ENCODE measurements at places on chromosomes 13 and 19. TPM values are rescaled to one million over a fixed set of nuclear protein-coding genes. Genes with fewer than 3 reads are reported as not detected.

- DNase-seq: no peak
Measured at GRCh38 chr13:47463726-47464125, 537.3 kb downstream of the SUCLA2 start.

The CYP4F2 gene
- total RNA-seq: 228 TPM

- DNase-seq: no peak
Measured at GRCh38 chr13:106295971-106296370, 239.5 kb downstream of the EFNB2 start.

DNA sequence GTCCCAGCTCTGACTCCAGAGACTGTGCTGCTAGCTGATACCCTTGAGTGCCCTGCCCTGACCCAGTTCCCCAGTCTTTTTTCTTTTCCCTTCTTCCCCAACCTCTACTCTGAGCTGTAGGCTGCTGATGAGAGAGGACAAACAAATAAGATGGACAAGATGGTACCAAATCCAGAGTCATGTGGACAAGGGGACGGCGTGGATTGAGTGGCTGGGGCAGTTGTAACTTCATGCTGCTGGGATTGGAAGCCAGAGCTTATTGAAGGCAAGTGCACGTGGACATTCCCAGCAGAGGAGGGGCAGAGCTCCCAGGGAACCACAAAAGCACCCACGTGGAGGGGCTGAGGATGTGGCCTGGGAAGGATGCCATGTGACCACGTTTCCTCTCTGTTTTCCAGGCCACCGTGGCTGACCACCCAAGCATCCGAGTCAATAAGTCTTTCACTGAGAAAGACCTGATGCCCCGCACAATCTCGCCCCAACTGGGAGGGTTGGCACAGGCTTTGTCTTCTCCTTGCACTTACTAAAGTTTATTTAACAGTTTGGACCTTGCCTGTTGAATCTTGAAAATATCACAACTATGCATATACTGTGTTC is 323.3 kb upstream of the ZNF507 start:
- no peak for DNase-seq

GRCh38 chr19:11177592-11177991 is 19.8 kb downstream of the KANK2 start:
- no peak for DNase-seq

GRCh38 chr19:53161123-53161522 is 2.3 kb upstream of the ZNF347 start:
- DNase-seq: no peak

The SULT2A1 gene
- 347 TPM for total RNA-seq

DNA sequence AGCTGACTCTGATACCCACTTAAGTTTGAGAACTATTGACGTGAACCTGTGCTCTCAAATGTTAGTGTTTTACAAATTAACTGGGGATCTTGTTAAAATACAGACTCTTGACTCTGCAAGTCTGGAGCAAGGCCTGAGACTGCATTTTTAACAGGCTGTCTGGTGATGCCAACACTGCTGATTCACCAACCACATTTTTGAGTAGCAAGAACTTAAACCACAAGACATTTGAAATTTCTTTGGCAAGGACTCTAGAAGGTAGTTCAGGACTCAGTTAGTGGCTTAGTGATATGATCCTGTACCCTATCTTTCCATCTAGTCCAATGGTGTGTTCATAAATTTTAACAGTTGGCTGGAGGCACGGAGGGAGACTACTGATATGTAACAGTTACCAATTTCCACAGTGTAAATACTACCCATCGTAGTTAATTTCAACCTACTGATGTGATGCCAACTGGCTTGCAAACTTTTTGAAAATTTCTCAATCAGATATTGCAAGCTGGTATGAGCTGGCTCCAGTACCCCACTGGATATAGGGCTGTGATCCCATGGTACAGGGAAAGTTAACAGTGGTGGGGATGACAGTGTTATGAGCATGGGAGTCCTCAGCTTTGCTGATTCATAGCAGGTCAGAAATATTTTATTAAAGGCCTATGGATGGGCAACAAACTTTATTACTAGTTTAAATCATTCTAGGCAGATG is 255.1 kb downstream of the TBC1D4 start:
- no peak for DNase-seq

- DNase-seq: no peak
Measured at GRCh38 chr13:87356314-87356713, 314.9 kb upstream of the SLITRK5 start.

The ZGLP1 gene
- 4.2 TPM for total RNA-seq

DNA sequence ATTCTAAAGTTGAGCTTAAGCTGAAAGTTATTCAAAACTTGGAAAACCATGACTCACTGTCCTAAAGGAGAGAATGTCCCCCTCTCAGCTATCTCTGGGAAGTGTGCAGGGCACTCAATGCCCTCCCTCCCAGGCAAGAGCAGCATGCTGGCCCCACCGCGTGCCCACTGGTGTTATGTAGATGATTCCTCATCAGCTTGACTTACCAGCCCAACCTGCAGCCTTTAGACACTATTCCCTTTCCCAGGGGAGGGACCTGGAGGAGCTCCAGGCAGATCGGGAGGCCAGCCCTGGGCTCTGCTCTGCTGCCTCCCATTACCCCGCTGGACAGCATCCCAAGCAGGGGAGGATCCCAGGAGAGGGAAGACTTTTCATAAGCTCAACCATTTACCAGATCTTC is 124.6 kb downstream of the FGF14 start:
- DNase-seq: no peak

DNA sequence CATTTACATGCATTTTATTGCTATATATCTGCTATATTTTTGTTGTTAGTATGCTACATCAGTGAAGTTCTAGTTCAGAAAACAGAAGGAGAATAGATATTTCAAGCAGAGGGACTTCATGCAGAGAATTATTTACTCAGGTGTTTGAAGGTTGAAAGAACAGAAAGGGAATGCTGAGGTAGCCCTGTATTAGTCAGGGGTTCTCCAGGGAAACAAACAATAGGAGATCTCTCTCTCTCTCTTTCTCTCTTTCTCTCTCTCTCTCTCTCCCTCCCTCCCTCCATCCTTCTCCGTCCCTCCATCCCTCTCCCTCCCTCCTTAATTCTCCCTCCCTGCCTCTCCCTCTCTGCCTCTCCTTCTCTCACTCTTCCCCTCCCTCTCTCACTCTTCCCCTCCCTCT is 114.3 kb upstream of the TDRD3 start:
- no peak for DNase-seq

GRCh38 chr13:95392597-95392996 is 91.3 kb upstream of the ABCC4 start:
- no peak for DNase-seq

The CEACAM20 gene
- not detected for total RNA-seq

GRCh38 chr13:51246025-51246417 is 23.8 kb downstream of the FAM124A start:
- no peak for DNase-seq

DNA sequence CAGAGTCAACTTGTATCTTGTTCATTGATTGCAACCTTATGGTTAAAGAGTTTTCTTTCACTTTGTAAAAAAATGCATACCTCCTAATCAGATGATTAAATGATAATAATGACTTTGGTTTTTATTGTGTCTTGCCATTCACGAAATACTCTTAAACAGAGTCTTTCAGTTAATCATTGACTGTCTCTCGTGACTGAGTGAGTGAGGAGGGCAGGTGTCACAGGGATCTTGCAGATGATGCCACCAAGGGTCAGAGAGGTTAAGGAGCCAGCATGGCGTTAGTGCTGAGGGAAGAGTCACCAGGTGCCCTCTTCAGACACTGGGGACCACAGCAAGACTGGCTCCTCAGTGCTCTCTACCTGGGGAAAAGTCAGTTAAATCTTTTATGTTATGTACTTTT is 8.0 kb downstream of the GPATCH1 start:
- DNase-seq: no peak

The C1QTNF9B gene
- not detected for total RNA-seq

The B3GNT3 gene
- 1.2 TPM for total RNA-seq

Data from left lobe of liver (tissue), 2 donors.